ENCODE measurements at places on chromosomes 2 and 18. TPM values are rescaled to one million over a fixed set of nuclear protein-coding genes. Genes with fewer than 3 reads are reported as not detected.

DNA sequence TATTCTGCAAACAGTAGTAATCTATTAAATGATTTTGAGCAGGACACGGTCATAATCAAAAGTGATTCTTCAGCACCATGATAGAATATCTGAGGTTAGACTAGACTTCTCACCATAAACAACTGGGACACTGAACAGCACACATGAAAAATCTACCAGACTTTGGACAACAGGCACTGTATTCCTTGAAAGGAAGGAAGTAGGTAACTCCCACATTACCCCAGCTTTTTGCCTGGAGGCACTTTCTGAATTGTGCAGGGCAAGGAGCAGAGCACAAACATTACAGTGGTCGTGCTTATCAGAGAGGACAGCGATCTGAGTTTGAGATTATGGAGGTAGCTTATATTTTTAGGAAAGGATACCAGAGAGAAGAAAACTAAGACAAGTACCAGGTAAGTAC is 25.3 kb upstream of the IL1RL1 start:
- no peak for DNase-seq

PHLPP1 gene
- 2.3 TPM for polyA plus RNA-seq

DNA sequence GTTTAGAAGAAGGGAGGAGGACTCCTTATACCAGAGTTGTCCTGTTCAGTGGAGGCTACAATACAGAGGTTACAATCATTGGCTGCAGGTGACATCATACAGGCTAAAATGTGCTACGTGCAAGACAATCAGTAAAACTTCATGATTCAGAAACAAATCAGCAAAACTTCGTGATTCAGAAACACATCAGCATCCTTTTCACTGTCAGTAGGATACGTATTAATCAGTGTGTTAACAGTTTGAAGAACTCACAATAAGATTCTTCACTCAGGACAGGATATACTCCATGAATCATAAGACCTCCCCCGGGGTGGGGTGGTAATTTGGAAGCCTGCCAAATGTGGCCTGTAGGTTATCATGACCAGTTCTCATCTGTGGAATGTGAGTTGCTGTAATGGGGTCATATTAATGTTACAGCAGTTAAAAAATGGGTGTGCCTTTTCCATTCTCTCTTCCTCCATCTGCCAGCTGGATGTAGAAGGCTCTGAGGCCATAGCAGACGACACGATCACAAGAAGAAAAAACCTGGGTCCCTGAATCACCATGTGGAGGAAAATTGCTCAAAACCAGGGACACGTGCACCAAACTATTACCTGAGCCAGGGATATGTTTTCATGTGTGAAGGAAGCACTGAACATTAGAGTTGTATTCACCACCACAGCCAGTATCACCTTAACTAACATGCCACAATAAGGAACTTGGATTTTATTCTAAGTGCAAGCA is 134.8 kb upstream of the CREB1 start:
- no peak for DNase-seq

RSAD2 gene
- 3.3 TPM for polyA plus RNA-seq

STK36 gene
- polyA plus RNA-seq: 22.9 TPM

GRCh38 chr18:63105636-63106316 is 213.8 kb downstream of the BCL2 start:
- DNase-seq: no peak

GRCh38 chr2:15059870-15060512 is 427.5 kb downstream of the LRATD1 start:
- no peak for DNase-seq

- DNase-seq: no peak
These were observed 16.0 kb upstream of the ACTR3 start for GRCh38 chr2:113873867-113874266.

RGPD3 gene
- polyA plus RNA-seq: 0.20 TPM

DNA sequence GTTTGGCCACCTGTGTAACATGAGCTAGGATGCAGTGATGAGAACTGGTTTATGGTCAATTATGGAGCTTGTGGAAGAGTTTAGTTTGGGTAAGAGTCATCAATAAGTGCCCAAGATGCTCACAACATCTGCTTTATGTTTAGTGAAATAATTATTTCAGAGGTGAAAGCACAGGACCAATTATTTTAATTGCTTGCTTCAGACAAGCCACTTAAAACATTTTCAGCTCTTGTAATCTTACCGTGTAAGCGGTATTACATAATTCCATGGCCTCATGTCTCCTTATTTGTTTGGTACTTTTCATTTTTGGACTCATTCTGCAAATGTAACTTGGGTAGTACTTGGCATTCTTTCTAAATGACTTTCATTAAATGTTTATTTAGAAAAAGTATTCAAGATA is 5.4 kb downstream of the B3GNT2 start:
- no peak for DNase-seq

All from lung (tissue), 17 donors.